Activated naive CD8-positive, alpha-beta T cell treated with anti-CD3 and anti-CD28 coated beads, Interleukin-2, amount 50 U/mL, for 16 hours (primary cell): ENCODE measurements at places on chromosomes 3 and 15.

GRCh38 chr15:92051716-92052115, 198.2 kb downstream of the SLCO3A1 start:
- no peak for DNase-seq

GRCh38 chr3:5276934-5277333, 89.4 kb downstream of the EDEM1 start:
- DNase-seq: no peak

GRCh38 chr3:150299201-150299600, 108.9 kb upstream of the TSC22D2 start:
- DNase-seq: no peak

DNA sequence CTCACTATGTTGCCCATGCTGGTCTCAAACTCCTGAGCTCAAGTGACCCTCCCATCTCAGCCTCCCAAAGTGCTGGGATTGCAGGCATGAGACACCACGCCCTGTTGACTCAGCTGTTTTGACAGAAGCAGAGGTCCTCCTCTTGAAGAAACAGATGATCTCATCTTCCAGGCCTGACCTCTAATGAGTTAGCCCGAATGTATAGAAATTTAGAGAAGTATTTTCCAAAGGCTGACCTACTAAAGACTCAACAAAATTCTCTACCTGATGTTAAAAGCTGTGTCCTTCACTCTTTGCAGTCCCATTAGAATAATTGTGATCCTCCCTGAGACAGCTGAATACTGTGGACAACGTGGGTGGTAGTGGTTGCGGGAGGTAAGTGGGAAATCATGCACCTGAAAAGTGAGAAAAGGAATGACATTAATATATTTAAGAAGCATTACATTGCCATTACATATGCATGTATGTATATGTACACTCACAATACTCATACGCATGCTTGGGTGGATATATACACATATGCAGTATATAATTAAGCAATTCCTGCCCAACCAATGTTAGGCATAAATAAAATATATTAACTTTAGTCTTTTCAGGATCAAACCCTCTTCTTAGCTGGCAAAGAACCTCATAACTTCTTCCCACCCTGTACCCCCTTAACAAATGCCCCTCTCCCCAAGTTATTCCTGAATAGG, 204.6 kb upstream of the NR2F2 start:
- DNase-seq: no peak

DNA sequence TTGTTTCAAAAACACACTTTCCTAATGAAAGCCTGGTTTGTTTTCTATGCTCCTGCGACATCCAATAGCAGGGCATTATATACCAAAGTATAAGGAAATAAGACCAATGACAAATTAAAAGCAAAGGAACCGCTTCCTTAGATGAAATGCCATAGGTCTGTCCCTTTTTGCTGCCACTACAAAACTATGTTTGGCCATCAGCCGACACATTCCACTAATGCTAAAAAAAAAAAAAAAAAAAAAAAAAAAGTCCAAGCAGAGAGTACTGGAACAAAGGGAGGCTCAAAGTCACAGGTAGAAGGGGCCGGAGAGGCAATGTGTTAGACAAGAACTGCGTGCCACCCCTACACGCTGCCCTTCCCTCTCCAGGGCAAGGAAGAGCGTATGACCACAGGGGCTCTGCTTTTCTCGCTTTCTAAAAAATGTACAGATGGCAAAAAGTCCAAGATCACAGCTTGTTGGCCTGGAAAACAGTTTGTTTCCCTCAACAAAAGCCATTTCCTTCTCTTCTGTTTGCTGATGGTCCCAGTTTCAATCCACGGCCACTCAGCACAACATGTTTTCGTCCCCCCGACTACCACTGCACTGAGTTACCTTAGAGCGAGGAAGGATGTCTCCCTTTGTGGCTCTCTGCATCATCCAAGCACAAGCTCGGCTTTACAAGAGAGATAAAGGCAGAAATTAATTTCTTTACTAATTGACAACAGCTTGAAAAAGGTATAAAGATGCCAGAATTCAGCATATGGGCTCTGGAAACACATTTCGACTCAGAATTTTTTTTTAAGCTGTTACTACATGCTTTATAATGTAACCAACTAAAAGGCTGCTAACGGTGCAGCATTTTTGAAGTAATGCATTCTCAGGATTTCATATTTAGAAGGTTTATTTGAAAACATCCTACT, 70.8 kb downstream of the ABTB1 start:
- DNase-seq: no peak

DNA sequence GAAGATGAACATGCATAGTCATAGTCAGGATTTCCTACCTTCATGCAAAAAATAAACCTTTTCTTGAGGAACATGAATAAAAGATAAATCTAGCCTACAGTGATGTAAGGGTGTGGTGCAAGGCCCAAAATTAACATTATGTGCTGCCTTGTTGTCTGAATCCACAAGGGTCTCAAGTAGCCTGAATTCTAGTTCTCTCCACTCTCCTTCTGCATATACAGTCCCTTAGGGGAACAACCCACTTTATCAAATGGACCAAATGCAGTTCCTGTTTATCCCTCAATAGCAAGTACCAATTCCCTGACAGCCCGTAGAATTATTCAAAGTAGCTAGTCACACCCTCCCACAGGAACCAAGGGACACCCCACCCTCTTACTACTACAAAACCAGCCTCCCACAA, 284.0 kb downstream of the ZIC4 start:
- no peak for DNase-seq

GRCh38 chr15:32953533-32953910, 235.7 kb downstream of the GREM1 start:
- DNase-seq: no peak

GRCh38 chr15:40115670-40116093, 7.0 kb upstream of the BMF start:
- no peak for DNase-seq

DNA sequence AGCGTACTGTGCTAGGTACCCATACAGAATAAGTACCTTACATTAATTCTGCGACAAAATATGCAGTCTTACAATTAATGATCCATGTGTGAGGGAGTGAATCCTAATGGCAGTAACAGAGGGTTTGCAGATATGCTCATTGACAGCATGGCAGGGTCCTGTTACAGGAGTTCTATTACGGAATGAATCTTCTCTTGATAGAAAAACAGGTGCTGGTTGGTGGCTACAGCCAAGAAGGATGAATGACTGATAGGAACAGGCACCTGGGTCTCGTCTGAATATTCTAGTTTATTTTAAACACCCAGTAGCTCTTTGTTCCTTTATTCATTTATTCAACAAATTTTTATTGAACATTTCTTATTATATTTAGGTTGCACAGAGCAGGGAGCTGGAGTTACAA, 22.8 kb downstream of the PGBD4 start:
- no peak for DNase-seq

DNA sequence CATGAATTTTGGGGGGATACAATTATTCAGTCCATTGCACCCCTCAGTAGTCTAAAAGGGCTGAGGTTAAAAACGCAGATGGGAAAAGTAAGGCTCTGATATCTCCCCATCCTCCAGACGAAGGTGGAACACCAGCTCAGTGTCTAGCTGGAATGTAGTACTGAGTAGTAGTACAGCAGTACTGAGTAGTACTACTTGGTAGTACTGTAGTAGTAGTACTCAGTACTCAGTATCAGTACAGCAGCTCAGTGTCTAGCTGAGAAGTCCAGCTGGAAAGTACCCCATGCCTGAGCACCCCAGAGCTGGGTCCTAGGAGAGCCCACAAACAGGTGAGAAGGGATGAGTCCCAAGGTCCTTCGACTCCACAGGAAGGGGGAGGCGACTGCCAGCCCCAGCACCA, 148.7 kb downstream of the XXYLT1 start:
- no peak for DNase-seq

DNA sequence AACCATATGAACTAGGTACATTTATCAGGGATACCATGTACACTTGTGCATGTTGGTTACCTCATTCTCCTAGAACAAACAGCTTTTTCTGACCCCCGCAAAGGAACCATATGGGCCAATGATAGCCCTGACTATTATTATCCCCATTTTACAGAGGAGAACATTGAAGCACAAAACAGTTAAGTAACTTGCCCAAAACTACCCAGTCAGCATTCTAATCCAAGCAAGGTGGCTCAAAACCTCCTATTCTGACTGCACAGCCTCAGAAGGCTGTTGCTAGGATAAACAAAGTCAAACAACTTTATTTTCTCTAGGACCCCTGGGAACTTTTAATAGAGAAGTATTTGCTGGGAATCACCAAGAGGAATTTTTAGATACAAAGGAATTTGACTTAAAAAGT, 36.7 kb downstream of the CFAP44 start:
- no peak for DNase-seq

- DNase-seq: no peak
Measured at GRCh38 chr3:40660554-40660953, 135.8 kb downstream of the ZNF621 start.

DNA sequence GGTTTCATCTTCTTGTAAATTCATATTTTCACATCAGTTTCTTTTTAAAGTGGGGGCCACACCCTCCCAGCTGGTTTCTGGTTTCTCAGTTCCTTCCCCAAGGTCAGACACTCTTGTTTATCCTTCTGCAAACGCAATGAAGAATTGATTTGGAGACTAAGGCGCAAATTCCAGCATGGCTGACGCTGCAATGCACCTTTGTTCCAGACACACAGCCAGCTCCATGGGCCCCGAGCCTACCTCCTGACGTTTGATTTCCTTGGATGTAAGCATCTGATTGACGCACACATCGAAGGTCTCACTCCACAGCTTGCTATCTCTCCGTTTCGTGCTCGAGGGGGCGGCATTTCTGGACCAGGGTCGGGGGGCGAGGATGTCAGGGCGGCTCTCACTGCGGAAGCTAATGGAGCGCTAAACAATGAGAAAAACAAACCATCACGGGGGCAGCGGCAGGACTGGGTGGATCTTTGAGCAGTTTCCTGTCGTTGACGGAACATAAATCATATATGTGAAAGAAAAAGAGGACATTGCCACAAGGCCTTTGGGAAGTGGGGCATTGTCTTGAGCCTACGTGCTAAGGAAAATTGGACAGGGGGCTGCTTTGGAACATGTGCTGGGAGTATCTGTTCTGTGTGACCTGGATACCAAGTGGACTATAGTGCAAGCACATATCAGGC, 46.9 kb downstream of the ARHGEF3 start:
- DNase-seq: no peak

GRCh38 chr3:52688266-52688665, 2.4 kb downstream of the GNL3 start:
- no peak for DNase-seq

GRCh38 chr3:194134231-194134756, 1.7 kb upstream of the HES1 start:
- no peak for DNase-seq

- DNase-seq: no peak
Measured at GRCh38 chr3:120114981-120115380, 20.7 kb upstream of the GSK3B start.

DNA sequence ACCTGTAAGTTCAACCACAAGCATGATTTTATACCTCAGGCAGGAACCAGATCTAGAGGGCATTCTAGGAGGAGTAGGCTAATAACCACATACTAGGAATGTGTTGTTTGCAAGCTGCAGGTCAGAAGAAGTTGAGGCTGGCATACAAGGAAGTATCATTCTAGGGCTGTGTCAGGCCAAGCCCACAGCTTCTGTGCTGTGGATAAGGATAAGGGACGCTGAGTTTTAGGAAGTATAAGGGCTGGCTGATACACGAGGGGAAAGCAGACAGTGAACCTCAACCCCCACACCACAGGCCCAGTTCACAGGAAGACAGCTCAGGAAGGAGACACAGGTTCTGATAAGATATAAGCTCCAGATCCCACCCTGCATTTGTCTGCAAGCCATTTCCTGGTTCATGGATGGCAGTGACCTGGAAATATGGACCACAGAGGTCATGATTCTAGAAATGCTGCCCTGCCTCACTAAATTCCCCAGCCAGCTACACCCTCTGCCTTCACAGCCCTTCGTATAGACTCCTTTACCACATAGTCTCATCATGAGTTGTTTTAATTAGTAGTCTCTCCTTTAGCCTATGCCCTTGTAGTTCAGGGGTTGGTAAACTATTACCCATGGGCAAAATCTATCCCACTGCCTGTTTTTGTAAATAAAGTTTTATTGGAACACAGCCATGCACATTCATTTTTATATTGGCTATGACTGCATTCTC, 260.7 kb downstream of the OPA1 start:
- DNase-seq: no peak

DNA sequence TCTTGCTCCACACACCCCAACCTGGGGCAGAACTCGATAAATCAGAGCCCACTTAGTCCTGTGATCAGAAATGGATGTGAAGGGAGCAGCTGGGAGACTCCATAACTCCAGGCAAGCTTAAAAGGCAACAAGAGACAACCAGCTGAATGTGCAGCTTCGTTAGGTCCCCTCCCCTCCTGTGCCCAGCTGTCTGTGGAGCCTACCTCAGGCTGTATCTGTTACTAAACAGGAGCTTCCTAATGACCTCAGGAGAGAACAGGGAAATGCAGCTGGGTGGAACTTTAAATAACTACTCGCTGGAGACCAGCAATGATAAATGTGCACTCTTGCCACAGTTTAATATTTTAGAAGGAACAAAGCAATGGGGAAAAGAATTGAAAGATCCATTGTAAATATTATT, 25.9 kb downstream of the SLC9A9 start:
- DNase-seq: no peak

DNA sequence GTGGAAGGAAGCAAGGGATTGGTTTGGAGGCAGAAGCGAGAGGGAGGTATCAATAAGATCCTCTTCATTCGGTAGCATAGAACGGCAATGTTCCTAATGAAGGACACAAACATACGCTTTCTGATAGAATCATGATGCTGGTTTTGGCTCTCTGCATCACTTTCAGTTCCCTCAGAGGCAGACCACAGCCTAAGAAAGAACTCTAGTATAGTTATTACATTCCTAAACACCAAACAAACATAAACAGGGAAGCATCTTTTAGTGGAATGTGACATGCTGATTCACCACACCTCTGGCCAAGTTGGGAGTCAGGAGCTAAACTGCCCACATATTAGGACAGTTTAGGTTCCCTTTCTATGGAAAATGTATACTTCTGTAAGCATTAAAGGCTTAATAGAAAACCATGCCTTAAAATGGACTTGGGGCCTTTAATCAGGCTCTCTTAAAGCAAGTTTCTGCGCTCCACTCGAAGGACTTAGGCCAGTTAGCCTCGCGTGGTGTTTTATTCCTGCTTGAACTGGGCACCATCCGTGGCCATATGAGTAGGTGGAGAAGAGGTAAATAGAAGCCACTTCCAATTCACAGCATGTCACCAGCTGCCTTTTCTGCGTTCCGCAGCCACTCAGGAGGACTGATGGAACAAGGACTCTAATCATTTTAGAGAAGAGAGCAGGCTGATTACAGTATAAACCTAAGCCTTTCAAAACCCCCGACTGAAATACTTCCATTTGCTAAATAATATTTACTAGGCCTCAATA, 53.7 kb downstream of the CD47 start:
- DNase-seq: no peak

DNA sequence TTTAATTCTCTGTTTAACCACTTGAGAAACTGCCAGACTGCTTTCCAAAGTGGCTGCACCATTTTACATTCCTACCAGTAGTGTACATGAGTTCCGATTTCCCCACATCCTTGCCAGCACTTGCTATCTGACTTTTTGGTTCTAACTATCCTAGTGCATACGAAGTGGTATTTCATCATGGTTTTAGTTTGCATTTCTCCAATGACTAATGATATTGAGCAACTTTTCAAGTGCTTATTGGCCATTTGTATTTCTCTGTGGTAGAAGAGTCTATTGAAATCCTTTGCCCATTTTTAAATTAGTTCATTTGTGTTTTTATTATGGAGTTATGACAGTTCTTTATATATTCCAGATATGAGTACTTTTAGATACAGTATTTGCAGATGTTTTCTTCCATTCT, 247.8 kb downstream of the GABRB3 start:
- DNase-seq: no peak

- DNase-seq: no peak
Measured at GRCh38 chr15:39579487-39580116, 1.3 kb upstream of the THBS1 start.
